ENCODE measurements at places on chromosomes 1 and 21. TPM values are rescaled to one million over a fixed set of nuclear protein-coding genes. Genes with fewer than 3 reads are reported as not detected.

Gene CEPT1
- total RNA-seq = 29.6 TPM

DNA sequence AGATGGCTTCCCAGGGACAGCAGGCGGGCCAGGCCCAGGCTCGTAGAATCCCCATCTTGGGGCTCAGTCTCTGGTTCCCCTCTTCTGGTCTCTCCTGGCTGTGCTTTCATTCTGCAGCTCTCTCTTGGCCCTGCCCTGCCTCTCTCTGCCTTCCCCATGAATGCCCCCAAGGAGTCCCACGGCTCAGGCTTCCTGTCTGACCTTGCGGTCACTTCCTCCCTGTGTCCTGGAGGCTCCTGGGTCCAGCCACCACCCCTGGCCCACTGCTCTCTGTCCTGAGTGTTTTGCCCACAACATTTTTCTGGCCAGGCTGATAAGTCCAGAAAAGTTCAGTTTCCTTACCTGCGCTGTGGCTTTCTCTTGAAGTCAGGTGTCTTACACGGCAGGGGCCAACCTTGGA lies 29.1 kb downstream of the PIGP start:
- DNase-seq = no peak
- H3K4me3 ChIP-seq = no peak overlapping the region
- peaks cover 63% of the 10 kb centered on the region for H3K27me3 ChIP-seq
- peaks cover 2% of the 10 kb centered on the region for H3K4me1 ChIP-seq

GRCh38 chr21:38268864-38269575 lies 12.2 kb downstream of the KCNJ15 start:
- H3K27ac ChIP-seq = no peak overlapping the region
- no peaks in the 10 kb centered on the region for H3K27me3 ChIP-seq
- H3K4me1 ChIP-seq = no peaks in the 10 kb centered on the region
- DNase-seq = no peak

- no peaks in the 10 kb centered on the region for H3K36me3 ChIP-seq
- no peak for DNase-seq
- H3K4me1 ChIP-seq = no peaks in the 10 kb centered on the region
- H3K27me3 ChIP-seq = no peaks in the 10 kb centered on the region
- H3K27ac ChIP-seq = no peak overlapping the region
Measured at GRCh38 chr1:104979651-104980050, 1230.0 kb downstream of the AMY1C start.

DNA sequence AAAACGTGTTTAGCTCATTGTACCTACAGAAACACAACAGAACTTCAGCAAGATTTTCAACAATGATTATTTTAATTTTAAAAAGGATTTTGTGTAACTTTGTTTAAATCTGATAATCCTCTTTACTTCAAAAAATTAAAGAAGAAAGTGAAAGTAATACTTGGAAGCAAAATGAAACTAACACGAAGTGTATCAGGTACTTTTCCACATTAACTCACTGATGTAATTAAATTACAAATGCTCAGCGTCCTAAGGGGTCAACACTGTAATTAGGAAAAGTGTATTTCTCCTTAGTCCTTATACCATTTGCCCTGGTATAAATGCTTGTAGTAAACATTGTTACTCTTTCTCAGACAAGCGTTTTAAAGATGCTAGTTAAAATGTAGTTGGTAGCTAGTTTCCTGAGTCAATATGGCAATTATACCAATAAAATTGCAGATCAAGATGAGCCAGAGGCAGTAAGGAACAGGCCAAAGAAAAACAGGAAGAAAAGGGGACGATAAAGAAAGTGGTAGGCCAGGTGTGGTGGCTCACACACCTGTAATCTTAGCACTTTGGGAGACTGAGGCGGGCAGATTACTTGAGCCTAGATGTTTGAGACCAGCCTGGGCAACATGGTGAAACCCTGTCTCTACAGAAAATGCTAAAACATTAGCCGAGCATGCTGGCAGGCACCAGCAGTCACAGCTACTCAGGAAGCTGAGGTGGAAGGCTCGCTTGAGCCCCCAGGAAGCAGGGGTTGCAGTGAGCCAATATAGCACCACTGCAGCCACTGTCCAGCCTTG lies 553.0 kb downstream of the SMYD3 start:
- no peaks in the 10 kb centered on the region for H3K27me3 ChIP-seq
- no peaks in the 10 kb centered on the region for H3K36me3 ChIP-seq
- no peak overlapping the region for H3K27ac ChIP-seq
- no peak for DNase-seq
- H3K4me1 ChIP-seq = no peaks in the 10 kb centered on the region

DNA sequence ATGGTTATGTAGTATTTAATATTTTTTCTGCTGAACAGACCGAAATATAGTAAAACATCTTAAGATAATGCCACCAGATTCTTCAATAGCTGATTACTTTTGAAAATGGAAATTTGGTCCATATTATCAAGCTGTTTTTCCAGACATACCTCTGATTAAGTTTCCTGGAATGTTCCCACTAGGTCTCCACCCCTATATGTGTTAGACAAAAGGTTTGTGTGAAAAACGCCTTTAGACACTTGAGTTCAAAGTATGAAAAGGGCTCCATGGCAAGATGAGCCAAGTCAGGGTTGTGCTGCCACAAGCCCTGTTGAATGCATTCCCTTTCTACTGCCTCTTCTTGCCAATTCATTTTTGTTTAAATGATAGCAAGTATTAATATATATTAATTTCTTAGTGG lies 52.7 kb downstream of the ZBTB17 start:
- H3K27ac ChIP-seq = no peak overlapping the region
- H3K4me3 ChIP-seq = no peak overlapping the region
- no peak for DNase-seq
